NAMALWA (cell line): ENCODE measurements at places on chromosomes 7 and 10.

- no peak for DNase-seq
Observed at GRCh38 chr10:121525251-121526134, 72.8 kb downstream of the FGFR2 start.

DNA sequence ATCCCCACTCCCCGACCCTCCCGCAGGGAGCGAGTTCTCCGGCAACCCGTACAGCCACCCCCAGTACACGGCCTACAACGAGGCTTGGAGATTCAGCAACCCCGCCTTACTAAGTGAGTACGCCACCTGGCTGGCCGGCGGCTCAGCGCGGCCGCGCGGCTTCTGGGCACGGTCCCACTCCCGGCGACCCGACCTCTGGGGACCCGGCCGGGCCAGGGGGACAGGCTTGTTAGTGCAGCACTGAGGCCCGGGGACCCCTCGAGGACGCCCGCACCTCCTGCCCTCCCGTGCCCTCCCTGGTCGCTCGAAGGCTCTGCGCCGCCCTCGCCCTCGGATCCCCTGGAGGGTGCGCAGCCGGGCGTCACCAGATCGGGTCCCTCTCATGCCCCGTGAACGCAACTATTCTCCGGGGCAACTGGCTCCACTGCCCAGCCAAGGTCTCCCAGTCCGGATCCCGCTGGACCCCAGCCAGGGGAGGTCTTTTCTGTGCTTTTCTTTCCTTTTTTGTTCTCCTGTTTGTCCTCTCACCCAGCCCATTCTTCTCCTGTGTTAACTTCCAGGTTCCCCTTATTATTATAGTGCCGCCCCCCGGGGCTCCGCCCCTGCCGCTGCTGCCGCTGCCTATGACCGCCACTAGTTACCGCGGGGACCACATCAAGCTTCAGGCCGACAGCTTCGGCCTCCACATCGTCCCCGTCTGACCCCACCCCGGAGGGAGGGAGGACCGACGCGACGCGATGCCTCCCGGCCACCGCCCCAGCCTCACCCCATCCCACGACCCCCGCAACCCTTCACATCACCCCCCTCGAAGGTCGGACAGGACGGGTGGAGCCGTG, 81.8 kb downstream of the PAX2 start:
- DNase-seq, result peak; percentile 28

DNA sequence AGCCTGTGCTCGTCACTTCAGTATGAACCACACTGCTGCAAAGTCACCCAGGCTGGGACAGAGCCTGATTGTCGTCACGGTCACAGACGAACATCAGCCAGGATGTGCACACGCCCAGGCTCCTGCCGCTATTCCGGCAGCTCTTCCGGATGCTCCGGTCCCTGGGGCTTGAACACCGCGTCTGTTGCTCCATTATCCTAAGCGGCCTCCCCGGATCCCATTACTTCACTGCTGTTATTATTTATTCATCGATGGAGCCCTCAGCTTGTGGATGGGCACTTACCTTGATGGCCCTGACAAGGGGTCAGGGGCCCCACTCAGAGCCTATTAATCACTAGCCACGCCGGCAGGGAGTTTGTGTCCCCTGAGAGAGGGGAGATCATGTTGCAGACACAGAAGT, 120.8 kb upstream of the PCBD1 start:
- no peak for DNase-seq

- DNase-seq, result no peak
Observed at GRCh38 chr7:96985992-96986391, 19.4 kb upstream of the DLX6 start.

DNA sequence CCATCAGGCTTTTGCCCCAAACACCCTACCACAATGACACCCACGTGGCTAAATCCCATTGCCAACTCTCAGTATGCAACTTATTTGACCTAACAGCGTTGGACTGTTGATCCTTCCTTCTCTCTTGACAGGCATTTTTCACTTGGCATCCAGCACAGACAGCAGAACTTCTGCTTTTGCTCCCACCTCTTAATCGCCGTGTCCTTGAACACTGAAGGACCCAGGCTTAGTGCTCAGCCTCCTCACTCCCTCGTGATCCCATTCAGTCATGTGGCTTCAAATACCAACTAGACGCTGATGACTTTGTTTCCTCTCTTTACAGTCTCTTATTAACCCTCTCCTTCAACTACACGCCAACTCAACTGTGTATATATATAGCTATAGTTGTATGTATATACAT, 25.0 kb downstream of the ZFAND2A start:
- DNase-seq, result no peak

DNA sequence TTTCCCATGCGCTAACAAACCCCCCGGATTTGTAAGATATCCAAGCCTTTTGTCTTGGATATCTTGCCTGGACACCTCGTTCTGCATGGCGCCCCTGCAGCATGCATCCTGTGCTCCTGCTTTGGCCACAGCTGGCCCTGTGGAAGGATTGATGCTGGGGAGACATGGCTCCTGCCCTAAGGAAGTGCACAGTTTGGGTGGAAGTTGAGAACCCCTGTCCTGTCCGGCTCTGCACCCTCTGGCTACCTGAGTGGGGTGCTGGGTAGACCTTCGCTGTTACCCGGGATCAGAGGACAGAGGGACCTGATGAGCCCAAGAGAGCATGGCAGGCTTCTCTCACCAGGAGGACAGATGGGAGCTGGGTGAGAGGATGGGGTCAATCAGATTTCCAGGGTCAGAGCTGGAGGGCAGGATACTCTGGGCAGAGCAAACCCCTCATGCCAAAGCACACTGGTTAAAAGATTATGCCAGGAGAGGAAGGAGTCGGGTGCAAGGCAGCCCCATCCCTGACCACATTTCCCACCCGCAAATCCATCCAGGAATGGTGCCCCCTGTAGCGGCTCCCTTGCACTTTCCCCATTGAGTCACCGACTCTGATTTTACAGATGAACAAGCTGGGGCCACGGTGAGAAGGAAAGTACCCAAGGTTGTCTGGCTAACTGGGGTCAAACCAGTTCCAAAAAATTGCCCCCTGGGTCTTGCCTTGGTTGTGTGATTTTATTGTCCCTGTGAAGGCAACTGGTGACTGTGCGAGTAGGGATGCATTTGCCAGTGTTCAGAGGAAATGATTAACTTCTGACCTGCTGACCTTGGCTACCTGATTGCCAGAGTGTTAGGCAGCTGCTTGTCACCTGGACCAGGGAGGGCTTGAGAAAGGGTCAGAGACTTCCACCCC, 290.1 kb upstream of the ZMIZ1 start:
- DNase-seq, result no peak

GRCh38 chr10:16592378-16592777, 70.7 kb upstream of the C1QL3 start:
- DNase-seq, result no peak

- no peak for DNase-seq
Observed at GRCh38 chr10:50232261-50232639, 19.1 kb downstream of the ASAH2 start.

DNA sequence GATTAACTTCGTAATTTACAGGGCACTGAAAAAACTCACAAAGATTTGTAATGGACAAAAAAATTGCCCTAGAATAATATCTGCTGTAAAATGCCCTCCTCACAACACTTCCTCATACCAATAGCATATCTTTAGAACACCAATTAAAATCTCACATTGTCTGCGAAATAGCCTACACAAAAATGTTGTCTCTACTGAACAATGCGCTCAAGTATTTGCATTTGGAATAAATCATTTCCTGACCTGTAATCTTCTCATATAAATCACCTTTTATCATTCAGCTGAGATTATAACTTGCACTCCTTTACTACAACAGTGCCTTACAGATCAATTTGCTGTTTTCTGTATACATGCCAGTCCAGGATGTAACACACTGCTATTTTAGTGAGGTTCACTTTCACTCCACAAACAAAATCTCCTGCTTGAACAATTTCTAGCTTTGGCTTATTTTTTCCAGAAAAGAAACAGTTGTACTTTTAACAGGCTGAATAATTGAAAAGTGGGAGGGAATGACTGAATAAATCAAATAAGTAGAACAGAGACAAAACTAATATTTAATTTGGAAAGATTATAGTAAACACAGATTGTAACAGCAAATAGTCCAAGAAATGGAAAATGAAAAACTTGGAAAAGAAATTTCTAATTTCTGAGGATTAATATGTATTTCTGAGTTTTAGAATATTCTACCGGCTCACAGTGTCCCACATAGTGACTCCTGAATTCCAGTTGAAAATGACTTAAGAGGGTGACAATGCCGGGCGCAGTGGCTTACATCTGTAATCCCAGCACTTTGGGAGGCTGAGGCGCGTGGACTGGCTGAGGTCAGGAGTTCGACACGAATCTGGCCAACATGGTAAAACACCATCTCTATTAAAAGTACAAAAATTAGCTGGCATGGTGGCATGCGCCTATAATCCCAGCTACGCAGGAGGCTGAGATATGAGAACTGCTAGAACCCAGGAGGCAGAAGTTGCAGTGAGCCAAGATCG, 30.6 kb downstream of the JMJD1C start:
- no peak for DNase-seq

- no peak for DNase-seq
Observed at GRCh38 chr7:130908345-130909160, 174.5 kb upstream of the KLF14 start.

GRCh38 chr10:120734483-120735078, 116.6 kb upstream of the WDR11 start:
- no peak for DNase-seq

- no peak for DNase-seq
Observed at GRCh38 chr10:102863660-102864059, 5.6 kb upstream of the AS3MT start.

DNA sequence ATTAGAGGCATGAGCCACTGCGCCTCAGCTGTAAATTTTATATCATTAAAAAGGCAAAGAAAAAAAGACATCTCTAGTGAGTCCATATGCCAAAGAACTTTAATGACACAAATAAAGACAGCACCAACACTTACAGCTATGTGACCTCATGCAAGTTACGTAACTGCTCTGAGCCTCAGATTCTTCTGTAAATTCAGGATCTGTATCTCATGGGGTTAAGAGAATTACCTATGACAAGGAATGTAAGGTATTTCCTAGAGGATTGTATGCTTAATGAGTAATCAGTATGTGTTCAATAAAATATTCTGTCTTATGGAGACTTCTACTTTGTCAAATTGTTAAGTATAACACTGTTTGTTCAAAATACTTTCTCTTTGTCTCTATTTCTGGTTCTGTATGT, 274.0 kb upstream of the GLI3 start:
- no peak for DNase-seq

GRCh38 chr7:102849079-102849478, 63.7 kb upstream of the LRRC17 start:
- DNase-seq, result no peak

DNA sequence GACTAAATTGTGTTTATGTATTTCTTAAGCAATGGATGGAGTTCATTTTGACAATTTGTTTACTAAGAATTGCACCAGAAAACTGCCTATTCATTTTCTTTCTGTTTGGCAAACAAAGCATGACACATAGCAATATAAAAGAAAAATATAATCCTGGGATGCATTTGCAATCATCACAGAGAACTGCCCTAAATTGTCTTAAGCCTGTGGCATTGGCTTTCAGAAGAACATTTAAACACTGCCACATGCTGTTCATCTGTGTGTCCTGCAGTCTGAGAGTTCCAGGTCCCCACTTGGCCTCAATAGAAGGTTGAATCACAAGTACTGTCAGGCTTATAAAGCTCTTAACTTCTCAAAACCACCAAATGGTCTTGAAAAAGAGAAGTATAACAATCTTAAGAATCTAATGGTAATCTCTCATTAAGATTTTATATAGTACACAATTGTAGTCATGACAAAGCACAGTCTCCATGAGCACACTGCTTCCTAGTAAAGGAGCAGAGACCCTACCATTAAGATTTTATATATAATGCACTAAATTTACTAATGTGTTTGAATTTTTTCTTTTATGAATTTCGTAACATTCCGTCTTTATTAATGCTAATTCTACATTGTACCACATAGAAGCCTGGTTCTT, 29.9 kb downstream of the RNLS start:
- peak; percentile 77 for DNase-seq

GRCh38 chr10:75696536-75696935, 265.1 kb downstream of the LRMDA start:
- no peak for DNase-seq

DNA sequence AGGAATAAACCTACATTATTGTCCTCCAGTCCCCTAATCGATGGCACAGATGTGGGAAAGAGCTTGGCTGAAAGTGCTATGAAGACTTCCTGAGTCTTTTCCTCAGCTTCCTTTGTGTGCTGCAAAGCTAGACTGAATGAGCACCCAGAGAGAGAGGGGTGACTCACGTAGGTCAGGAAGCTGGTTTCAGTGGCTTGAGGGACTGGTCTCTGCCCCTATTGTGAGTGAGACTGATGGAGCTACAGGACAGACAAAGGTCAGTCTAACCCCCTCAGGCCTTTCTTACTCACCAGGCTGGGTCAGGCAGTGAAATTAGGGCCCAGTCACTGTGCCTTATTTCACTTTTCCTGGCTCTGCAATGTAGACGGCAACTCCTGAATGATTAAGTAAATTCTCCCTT, 171.1 kb upstream of the GRB10 start:
- DNase-seq, result no peak

DNA sequence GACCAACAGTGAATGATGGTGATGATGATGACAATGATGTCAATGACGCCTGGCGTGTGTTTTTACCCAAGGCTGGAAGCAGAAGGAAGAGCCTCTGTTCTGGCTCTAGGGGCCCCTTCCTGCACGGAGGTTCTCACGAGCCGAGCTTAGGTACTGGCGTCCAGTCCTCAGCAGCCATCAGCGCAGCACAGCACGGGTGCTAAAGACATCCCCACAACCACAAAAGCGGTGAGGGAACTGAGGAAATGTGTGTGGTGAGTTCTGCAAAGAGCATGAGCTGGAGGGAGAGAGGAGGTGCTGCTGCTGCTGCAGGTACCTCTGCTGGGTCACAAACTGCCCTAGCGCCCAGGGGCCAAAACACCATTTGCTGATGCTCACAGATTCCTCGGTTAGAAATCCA, 81.6 kb downstream of the SFMBT2 start:
- DNase-seq, result no peak

- no peak for DNase-seq
Observed at GRCh38 chr10:70551971-70552422, 50.5 kb downstream of the PRF1 start.

DNA sequence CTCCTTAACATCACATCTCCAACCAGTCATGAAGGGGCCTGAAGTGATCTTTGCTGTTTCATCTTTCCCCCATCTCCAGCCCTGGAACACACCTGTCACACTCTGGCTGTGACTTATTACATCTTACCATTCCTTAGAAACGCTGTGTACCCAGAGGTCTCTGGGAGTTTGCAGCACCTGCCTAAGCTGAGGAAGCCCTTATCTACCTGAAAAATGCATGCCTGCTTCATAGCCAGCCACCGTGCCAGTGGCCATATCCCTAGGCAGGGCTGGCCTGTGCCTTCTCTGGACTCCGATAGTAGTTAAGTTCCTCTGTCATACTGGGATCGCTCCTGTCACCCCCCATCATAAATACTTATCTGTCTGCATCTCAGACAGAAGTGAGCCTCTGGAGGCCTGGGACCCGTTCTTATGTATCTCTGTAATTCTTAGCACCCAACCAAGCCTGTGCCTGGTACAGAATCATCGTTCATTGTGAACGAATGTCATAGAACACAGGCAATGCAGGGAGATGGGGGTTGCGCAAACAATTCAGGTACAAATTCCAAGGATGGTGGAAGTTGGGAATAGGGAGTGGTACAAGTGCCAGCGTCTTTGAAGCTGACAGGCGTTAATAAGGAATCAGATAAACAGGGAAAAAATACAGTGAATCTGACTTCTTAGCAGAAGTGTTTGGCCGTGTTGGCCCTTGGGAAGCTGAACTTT, 254.6 kb downstream of the CAMK1D start:
- DNase-seq, result no peak

GRCh38 chr10:118800920-118801319, 46.1 kb upstream of the CACUL1 start:
- DNase-seq, result peak; percentile 37

- no peak for DNase-seq
Observed at GRCh38 chr10:81814842-81815241, 60.2 kb upstream of the NRG3 start.

GRCh38 chr10:130542761-130543160, 406.6 kb downstream of the GLRX3 start:
- no peak for DNase-seq
